Suppressor macrophage treated with lipopolysaccharide for 1 hour (primary cell): ENCODE measurements at places on chromosomes 12 and 14.

DNA sequence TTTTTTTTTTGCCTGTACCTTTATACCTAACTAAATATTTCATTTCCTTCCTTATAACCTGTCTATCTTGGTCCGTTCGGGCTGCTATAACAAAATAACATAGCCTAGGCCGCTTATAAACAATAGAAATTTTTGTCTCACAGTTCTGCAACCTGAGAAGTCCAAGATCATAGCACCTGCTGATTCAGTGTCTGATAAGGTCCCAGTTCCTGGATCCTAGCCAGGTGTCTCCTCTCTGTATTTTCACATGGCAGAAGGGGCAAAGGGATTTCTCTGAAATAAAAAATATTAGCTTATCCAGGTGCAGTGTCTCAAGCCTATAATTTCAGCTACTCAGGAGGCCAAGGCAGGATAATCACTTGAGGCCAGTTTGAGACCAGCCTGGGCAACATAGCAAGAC, 1046.6 kb upstream of the USP15 start:
- no peak for DNase-seq

- DNase-seq = no peak
Observed at GRCh38 chr14:64391113-64391725, 3.1 kb downstream of the MTHFD1 start.

GRCh38 chr14:89237921-89238529, 179.0 kb downstream of the FOXN3 start:
- no peak for DNase-seq

DNA sequence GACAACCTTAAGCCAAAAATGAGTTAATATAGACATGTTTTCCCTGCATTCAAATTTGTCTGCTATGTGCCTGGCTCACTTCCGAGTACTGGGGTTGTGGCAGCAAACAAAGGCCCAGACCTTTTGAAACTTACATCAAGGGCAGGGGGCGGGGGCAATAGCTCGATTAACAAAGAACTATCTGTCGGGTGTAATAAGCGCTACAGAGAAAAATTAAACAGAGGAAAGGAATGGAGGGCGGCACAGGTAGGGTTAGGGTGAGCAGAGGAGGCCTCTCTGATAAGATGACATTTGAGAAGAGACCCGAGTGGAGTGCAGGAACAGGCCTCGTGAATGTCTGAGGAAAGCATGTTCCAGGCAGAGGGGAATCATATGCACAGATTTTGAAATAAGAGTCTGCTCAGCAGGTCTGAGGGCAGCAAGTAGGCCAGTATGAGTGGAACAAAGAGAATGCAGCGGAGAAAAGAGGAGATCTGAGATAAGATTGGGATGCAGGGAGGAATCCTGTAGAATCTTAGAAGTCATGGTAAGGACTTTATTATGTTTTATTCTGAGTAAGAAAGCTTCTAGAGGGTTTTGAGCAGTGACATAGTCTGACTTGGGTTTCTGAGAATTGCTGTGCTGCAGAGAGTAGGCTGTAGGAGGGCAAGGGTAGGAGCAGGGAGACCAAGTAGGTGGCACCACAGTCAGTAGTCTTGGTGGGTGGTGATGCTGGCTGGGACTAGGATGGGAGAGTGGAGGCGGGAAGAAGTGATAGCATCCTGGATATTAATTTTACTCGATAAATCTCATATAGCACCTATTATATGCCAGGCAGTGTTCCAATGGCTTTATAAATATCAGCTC, 52.6 kb downstream of the BICDL1 start:
- no peak for DNase-seq

DNA sequence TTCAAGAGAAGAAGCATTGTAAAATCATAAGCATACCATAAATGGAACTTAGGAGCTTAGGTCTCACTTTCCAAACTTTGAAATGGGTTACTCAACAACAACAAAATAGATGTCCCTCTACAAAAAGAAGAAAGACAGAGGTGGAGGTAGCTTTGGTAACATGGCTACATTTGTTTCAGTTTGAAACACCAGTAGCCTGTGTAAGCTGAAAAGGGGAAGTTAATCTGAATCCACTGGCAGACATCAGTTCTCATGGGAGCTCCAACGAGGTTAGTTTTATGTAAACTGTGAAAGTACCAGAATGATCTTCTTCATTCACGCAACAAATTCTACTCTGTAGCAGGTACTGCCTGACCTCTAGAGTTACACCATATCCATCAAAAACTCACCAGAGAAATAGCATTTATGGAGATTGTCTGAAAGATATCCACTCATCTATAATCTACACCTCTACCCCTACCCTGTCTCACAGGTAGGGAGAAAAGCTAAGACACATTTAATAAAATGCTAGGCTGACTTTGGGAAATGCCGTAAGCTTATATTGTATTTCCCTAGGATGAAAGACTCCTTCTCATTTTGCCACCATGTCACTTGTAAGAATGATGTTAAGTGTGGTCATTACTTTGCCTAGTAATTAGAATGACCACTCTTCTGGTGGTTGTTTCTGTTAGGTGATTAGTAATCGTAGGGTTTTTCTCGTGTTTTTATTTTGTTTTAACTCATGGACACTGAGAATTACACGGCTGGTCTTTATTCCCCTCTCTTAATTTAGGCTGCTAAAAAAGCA, 224.1 kb downstream of the ASCL1 start:
- no peak for DNase-seq

- no peak for DNase-seq
Observed at GRCh38 chr12:47478426-47478825, 227.4 kb downstream of the RPAP3 start.

GRCh38 chr14:32013083-32013482, 64.0 kb upstream of the ARHGAP5 start:
- no peak for DNase-seq

DNA sequence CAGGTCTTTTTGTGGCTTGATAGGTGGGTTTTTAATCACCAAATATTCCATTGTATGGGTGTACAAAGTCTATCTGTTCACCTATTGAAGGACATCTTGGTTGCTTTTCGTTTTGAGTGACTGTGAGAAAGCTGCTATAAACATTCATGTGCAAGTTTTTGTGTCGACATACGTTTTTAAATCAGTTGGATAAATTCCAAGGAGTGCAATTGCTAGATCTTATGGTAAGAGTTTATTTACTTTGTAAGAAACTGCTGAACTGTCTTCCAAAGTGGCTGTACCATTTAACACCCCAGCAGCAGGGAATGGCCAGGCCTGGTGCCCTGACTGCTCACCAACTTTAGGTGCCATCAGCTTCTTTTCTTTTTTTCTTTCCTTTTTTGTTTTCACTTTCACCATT, 45.5 kb upstream of the C14orf180 start:
- no peak for DNase-seq

- DNase-seq = no peak
Observed at GRCh38 chr12:68959891-68960464, 27.0 kb upstream of the CPM start.

GRCh38 chr12:119592232-119592631, 1.3 kb upstream of the TMEM233 start:
- no peak for DNase-seq

GRCh38 chr12:121203482-121203881, 6.4 kb upstream of the P2RX4 start:
- no peak for DNase-seq

GRCh38 chr12:46456356-46457334, 84.1 kb upstream of the SLC38A2 start:
- no peak for DNase-seq

DNA sequence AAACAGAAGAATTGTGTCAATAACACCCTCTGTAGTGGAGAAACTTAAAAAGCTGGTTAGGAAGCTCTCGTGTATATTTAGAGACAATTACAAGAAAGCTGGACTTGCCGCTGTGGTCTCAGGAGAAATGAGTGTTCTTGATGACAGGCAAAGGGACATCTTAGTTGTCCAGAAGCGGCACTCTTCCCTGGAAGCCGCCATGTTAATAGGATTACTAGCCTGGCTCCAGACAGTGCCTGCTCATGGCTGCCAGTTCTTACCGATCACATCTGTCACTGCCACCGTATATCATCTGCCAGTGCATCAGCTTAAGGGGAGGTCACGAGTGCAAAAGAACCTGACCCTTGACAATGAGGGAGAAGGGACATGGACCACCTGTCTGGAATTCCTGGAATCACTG, 48.9 kb downstream of the C14orf132 start:
- no peak for DNase-seq

DNA sequence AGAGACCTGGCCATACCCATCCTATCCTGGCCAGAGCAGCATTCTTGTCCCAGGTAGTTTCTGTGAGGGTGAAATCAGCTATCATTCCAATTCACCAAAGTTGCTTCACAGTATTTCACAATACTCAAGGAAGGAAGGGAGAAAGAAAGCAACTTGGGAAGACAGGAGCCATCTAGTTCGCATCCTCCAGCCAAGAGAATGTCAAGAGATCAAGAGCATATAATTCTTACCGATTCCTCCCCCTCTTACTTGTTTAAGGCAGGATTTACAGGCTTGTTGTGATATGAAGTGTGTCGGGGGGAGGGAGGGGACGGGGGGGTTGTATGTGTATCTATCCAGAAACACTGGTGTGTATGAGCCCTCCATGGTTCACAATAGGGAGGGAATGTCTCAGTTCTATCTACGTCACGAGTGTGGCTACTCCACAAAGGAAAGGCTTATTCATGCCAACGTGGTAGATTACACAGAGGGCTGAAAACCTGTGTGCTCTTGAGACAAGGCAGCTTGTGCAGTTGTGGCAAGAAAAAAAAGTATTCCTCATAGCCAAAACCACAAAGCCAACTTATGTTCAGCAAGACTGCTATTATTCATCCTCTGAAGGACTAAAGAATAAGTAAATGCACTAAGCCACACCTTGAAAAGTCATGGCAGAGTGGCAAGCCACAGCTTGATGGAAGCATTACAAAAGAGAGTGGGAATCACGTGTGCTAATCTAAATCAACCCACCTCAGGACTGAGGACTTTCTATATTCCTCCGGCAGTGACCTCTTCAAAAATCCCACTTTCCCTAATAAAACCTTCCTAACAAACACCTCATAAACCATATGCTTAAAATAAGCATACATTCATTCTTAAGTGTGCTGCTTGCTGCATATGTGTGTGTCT, 35.0 kb downstream of the CORO1C start:
- peak; percentile 73 for DNase-seq

DNA sequence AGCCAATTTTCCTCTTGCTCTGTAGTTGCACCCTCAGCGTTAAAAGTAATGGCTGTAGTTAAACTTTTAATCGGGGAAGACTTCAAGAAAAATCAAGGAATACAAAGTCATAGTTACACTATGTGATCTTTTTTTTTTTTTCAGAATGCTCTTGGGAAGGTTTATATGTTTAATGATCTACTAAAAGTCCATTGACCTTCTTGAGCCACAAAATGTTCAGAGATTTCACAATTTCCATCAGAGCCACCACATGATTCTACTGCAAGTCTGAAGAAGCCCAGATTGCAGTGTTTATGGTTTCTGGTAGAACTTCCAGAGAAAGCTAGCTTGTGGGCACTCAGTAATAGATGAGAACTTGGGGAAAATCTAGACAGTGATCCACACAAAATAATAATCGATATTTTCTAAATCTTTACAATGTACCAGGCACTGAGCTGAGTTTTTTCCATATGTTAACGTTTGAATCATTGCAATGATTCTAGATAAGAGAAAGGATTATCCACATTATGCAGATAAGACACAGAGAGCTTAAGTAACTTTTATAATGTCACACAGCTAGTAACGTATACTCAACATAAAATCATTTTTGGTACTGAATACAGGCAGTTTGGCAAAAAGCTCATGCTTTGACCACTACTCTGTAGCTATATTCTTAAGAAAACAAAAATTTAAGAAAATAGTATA, 38.3 kb downstream of the GYS2 start:
- no peak for DNase-seq

DNA sequence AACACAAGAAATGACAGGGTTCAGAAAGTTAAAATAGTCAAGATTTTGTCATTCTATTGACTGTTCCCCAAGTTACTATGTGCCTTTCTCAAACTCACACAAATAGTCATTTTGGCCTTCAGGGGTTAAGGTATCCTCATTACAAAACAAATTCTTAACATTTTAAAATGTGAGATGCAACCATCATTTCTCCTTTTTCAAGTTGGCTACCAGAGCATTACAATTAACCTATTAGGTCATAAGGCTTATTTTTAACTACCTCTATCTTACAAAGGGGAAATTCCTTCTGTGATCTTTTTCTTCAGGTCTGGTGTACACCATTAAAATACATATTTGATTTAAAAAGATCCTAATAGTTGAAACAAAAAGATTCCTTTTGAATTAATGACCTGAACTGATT, 61.2 kb downstream of the SLC38A1 start:
- DNase-seq = no peak

DNA sequence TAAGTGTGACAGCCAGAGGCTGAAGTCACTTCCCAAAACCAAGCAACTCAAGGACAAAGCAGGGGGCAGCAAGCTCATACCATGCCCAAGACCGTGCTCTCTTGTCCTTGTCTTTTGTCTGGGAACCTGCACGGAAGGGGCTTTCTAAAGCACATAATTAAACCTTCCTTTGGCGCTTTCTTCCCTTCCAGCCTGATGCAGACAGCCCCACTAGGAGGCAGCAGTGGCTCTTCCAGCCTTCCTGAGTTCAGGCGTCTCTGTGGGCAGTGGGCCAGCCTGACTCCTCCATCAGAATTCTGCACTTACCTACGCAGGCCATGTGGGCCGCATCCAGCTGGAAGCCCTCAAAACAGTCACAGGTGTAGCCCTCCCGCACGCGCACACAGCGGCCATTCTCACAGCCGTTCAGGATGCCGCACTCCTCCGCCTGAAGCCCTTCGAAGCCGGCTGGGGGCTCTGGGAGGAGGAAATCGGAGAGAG, 7.6 kb downstream of the ISCA2 start:
- DNase-seq = peak; percentile 33

GRCh38 chr12:59357811-59358210, 238.0 kb upstream of the SLC16A7 start:
- no peak for DNase-seq

GRCh38 chr12:95674163-95674562, 116.4 kb downstream of the NTN4 start:
- no peak for DNase-seq

GRCh38 chr12:57753756-57754337, 1.1 kb upstream of the MARCHF9 start:
- DNase-seq = no peak

DNA sequence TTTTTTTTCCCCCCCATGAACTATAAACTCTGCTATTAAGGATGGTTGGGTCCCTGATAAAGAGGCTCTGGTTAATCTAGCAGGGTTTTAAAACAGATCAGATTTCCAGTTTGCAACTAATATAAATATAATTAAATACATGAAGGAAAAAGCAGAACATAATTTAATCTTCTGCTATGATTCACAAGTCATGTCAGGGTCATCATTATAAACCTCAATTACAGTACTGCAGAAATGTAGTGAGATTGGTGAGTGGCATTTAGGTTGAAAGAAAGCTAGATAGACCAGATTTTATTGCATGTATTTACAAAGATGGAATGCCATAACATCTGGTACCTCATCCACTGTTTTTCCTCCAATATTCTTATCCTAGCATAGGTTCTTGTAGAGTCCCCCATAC, 14.5 kb upstream of the RASSF8 start:
- DNase-seq = no peak

DNA sequence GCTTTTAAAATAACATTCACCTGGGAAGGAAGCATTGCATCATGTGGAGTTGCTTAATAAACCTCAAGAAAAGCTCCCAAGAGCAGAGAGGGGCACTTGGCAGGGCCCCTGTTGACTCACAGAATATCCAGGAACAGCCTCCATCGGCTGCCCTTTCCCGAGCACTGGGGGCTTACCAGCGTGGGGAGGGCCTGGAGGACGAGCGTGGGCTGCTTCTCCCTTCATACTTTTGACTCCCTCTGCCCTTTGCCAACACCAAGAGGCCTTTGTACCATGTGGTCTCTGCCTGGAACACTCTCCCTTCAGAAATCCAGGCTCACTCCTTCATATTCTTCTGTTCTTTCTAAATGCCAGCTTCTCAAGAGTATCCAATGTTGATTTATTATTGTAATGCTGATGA, 492.1 kb upstream of the TMEM132C start:
- DNase-seq = no peak

GRCh38 chr14:37326434-37326833, 128.7 kb downstream of the MIPOL1 start:
- no peak for DNase-seq
